ENCODE measurements at places on chromosomes 3 and 15. TPM values are rescaled to one million over a fixed set of nuclear protein-coding genes. Genes with fewer than 3 reads are reported as not detected.

DNA sequence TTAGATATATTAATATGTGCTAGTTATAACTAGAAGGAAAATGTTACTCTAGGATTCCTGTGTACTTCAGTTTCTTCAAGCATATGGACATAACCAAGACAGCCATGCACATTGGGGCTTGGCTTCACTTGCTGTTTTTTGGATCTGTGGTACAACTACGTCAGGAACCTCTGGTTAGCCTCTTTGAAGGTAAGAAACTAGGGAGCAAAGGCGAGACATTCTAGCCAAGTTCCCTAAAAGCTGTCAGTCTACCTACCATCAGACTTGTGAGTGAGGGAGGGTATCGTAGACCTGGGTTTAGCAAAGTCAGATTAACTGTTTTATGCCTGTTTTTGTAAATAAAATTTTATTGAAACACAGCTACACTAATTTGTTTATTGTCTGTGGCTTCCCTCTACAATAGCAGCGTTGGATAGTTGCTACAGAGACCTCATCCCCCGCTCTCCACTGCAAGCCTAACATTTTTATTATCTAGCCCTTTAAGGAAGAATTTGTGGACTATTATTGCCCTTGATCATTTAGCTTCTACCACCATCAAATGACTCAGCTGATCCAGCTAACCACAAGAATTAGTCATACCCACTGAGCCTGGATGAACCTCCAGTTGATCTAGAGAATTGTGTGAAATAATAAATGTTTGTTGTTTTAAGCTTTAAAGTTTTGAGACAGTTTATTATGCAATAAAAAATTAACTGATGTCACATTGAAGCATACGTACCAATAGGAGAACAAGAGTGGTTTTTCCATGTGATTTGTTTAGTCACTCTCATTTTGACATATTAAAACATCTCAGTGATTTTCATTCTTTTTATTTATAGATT is 58.1 kb downstream of the RSRC1 start:
- no peak overlapping the region for H3K27ac ChIP-seq
- no peak for DNase-seq
- H3K4me1 ChIP-seq, result no peaks in the 10 kb centered on the region
- no peaks in the 10 kb centered on the region for H3K27me3 ChIP-seq

GRCh38 chr3:7707187-7707586 is 794.4 kb upstream of the LMCD1 start:
- no peaks in the 10 kb centered on the region for H3K36me3 ChIP-seq
- no peaks in the 10 kb centered on the region for H3K4me1 ChIP-seq
- no peak overlapping the region for H3K4me3 ChIP-seq
- H3K27ac ChIP-seq, result no peak overlapping the region
- no peaks in the 10 kb centered on the region for H3K27me3 ChIP-seq

DNA sequence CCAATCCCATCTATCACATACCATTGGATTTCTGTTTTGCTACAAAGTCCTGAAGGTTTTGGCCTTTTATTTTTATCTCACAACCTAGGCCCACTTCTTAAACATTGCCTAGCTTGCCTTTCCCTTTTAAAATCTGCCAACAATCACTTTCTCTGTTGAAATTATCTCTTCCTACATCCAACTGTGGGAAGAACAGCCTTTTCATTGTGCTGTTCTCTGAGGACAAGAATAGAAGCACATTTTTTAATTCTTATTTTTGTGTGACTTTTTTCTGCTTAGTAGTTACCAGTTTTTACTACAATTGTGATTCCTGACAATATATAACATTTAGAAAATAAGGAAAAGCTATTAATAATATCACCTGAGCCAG is 159.2 kb downstream of the CNTN6 start:
- H3K4me3 ChIP-seq, result no peak overlapping the region
- H3K27ac ChIP-seq, result no peak overlapping the region
- no peaks in the 10 kb centered on the region for H3K27me3 ChIP-seq
- H3K36me3 ChIP-seq, result no peaks in the 10 kb centered on the region
- no peak for DNase-seq

- H3K4me1 ChIP-seq, result no peaks in the 10 kb centered on the region
- no peak overlapping the region for H3K27ac ChIP-seq
- DNase-seq, result no peak
- no peak overlapping the region for H3K4me3 ChIP-seq
- H3K27me3 ChIP-seq, result no peaks in the 10 kb centered on the region
- H3K36me3 ChIP-seq, result no peaks in the 10 kb centered on the region
Measured at GRCh38 chr3:4928277-4928789, 50.9 kb upstream of the BHLHE40 start.

DNA sequence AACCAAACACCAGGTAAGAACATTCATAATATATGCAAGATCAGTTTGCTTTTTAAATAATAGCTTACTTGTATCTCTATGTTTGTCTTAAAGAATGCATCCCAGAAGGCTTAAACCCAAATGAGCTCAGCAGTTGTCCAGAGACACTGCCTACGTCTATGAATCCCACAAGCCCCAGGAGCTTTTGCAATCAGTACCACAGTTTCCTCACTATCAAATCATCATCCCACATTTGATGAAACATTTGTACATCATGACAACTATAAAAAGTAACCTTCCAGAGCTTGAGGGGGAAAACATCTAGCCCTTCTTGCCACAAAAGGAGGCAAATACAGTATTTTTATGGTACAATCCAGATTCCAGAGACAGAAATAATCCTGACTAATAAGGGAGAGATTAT is 63.7 kb downstream of the ATP8B4 start:
- H3K36me3 ChIP-seq, result no peaks in the 10 kb centered on the region
- H3K27me3 ChIP-seq, result no peaks in the 10 kb centered on the region
- no peak overlapping the region for H3K27ac ChIP-seq
- H3K4me3 ChIP-seq, result no peak overlapping the region

- DNase-seq, result no peak
- H3K27me3 ChIP-seq, result no peaks in the 10 kb centered on the region
- H3K36me3 ChIP-seq, result no peaks in the 10 kb centered on the region
- peak overlapping the region; percentile 36 for H3K27ac ChIP-seq
- no peak overlapping the region for H3K4me3 ChIP-seq
- peaks cover 2% of the 10 kb centered on the region for H3K4me1 ChIP-seq
Measured at GRCh38 chr3:52893723-52894122, 3.6 kb downstream of the STIMATE start.

- H3K4me1 ChIP-seq, result no peaks in the 10 kb centered on the region
- DNase-seq, result peak; percentile 94
- no peaks in the 10 kb centered on the region for H3K27me3 ChIP-seq
- peak overlapping the region; percentile 53 for H3K4me3 ChIP-seq
- no peaks in the 10 kb centered on the region for H3K36me3 ChIP-seq
- H3K27ac ChIP-seq, result peak overlapping the region; percentile 38
Measured at GRCh38 chr15:68256675-68257450, 20.7 kb upstream of the FEM1B start.

GRCh38 chr15:100760357-100760903 is 119.2 kb upstream of the ALDH1A3 start:
- H3K4me3 ChIP-seq, result no peak overlapping the region
- H3K4me1 ChIP-seq, result no peaks in the 10 kb centered on the region
- H3K36me3 ChIP-seq, result no peaks in the 10 kb centered on the region
- H3K27ac ChIP-seq, result no peak overlapping the region

DNA sequence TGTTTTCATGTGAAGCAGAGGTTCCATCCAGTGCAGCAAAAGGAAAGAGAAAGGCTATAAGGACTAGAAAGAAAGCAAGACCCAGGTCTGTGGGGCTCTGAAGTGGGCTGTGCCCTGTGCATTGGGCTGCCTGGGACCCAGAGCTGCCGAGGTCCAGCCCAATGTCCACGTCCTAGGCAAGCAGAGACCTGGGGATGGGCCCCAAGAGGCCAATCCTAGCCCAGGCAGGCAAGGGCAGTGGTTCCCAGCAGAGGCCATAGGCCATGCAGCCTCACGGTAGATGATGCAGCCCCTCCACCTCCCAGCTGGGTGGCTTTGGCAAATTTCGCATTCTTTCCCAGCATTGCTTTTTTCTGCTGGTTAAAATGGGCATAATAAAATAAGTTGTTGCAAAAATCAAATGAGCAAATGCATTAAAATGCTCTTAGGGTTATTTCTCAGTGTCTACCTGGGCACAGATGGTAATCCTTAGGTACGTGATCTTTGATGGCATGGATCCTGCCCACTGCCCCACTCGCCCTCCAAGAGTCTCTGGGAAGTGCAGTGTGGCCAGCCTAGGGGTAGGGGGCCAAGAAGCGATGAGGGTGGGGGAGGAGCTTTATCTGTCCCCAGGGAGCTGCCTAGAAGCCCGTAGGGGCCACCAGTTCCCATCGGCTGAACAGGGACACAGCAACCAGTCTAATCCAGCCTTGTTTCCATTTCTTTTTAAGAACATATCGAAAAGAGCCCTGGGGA is 22.3 kb upstream of the GP9 start:
- no peak overlapping the region for H3K4me3 ChIP-seq
- H3K27ac ChIP-seq, result no peak overlapping the region
- no peaks in the 10 kb centered on the region for H3K4me1 ChIP-seq
- no peaks in the 10 kb centered on the region for H3K27me3 ChIP-seq
- H3K36me3 ChIP-seq, result no peaks in the 10 kb centered on the region
- peak; percentile 40 for DNase-seq

DNA sequence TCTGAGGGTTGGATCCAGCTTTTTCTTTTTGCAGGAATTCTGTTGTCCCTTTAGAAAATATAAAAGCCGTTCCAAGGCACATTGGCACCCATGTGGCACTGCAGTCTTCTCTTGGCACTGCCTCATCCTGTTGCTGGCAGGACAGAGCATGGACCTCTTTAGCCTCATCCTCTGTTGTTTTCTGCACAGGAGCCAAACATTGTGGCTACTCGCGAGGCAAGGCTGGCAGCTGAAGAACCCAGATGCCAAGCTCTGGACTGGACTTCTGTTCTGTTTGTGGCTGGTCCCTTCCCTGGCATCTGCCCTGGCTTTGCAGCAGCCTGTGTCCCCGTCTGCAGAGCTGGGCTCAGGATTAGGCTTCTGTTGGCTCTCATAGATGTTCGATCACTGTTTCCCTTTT is 224.7 kb upstream of the TBC1D5 start:
- H3K27ac ChIP-seq, result no peak overlapping the region
- H3K36me3 ChIP-seq, result no peaks in the 10 kb centered on the region
- no peak overlapping the region for H3K4me3 ChIP-seq
- peaks cover 3% of the 10 kb centered on the region for H3K27me3 ChIP-seq
- no peak for DNase-seq

DNA sequence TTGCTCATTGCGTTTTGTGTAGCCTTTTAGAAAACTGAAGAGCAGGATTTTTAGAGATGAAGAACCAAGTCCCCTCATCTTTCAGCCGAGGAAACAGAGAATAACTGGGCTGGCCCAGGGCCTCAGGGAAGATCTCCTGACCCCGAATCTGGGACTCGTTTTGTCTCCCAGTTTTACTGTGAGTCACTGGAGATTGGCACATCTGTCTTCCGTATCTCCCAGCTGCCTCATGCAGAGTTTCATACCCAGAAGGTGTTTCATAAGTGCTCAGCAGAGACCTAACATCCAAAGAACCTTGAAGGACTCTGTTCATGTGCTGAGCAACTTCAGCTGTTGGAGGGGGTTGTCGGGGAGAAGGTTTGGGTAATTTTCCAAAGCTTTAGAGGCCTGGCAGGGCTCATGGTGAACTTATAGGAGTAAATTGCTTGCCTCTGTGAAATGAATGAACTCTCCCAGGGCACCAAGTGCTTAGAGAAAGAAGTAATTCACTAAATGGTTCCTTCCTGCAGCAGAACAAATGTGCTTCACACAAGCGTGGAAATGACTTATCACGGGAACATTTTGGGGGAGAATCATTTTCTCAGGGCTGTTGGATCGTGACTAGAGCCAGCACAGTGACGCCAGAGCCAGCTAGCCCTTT is 121.4 kb downstream of the FAM43A start:
- H3K27ac ChIP-seq, result no peak overlapping the region
- no peak for DNase-seq
- no peaks in the 10 kb centered on the region for H3K4me1 ChIP-seq
- H3K27me3 ChIP-seq, result no peaks in the 10 kb centered on the region

GRCh38 chr3:69882560-69882959 is 117.0 kb upstream of the SAMMSON start:
- H3K27me3 ChIP-seq, result no peaks in the 10 kb centered on the region
- DNase-seq, result no peak
- no peak overlapping the region for H3K27ac ChIP-seq
- H3K36me3 ChIP-seq, result peaks cover 2% of the 10 kb centered on the region
- no peaks in the 10 kb centered on the region for H3K4me1 ChIP-seq
- no peak overlapping the region for H3K4me3 ChIP-seq

DNA sequence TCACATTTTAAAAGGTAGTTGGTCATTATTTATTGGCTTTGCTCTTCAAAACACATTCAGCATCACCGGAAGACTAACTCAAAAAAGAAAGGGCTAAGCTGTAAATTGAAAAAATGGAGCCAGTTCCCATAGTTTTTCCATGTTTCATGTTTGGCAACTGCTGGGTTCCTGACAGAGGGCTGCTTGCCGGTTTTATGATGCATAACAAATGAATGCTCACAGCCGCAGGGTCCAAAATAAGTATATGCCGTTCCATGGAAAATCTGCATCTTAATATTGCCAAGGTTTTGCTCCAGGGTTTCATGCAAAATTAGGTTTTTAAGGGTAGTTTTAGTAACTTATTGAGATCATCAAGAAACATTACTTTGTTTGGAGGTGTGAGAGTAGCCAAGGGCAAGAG is 15.8 kb downstream of the SLC12A1 start:
- no peaks in the 10 kb centered on the region for H3K27me3 ChIP-seq
- H3K4me1 ChIP-seq, result peaks cover 32% of the 10 kb centered on the region
- DNase-seq, result no peak

DNA sequence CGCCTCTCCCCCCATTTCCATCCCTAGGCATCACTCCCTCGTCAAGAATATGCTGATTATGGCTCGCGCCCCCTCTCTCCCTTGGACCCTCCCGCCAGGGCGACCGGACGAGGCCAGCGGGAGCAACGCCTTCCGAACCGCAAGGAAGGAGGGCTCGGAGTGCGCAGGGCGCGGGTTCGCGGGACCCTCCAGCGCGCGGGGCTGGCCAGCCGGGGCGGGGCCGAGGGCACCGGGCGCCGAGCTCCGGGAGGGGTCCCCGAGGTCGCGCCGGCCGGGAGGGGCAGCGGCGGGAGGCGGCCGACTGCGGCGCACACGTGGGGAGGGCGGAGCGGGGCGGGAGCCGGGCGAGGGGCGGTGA is 483 bp downstream of the EHD4 start:
- H3K27ac ChIP-seq, result peak overlapping the region; percentile 68
- no peak for DNase-seq
- no peaks in the 10 kb centered on the region for H3K27me3 ChIP-seq
- peaks cover 7% of the 10 kb centered on the region for H3K4me1 ChIP-seq
- no peaks in the 10 kb centered on the region for H3K36me3 ChIP-seq
- peak overlapping the region; percentile 57 for H3K4me3 ChIP-seq

DNA sequence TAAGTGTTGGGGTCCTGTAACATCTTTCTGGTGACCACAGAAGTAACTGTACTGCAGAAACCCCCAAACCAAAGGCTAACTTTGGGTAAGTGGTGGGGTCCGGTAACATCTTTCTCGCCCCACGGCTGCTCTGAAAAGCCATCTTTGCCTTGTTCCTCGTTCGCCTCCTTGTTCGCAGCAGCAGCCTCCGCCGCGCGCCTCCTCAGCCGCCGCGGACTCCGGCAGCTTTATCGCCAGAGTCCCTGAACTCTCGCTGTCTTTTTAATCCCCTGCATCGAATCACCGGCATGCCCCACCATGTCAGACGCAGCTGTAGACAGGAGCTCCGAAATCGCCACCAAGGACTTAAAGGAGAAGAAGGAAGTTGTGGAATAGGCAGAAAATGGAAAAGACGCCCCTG is 316.8 kb downstream of the TUSC7 start:
- no peaks in the 10 kb centered on the region for H3K4me1 ChIP-seq
- no peak overlapping the region for H3K4me3 ChIP-seq
- no peaks in the 10 kb centered on the region for H3K27me3 ChIP-seq
- no peaks in the 10 kb centered on the region for H3K36me3 ChIP-seq
- no peak for DNase-seq

The C15orf62 gene
- polyA plus RNA-seq, result 0.97 TPM

The ROBO1 gene
- polyA plus RNA-seq, result 2.1 TPM

The ANKRD63 gene
- not detected for polyA plus RNA-seq

The DNAJC13 gene
- 12.0 TPM for polyA plus RNA-seq

The CEMIP gene
- under 0.01 TPM for polyA plus RNA-seq

The LYZL4 gene
- polyA plus RNA-seq, result not detected

The CP gene
- polyA plus RNA-seq, result 23.7 TPM

The MGA gene
- polyA plus RNA-seq, result 6.0 TPM

The EOMES gene
- polyA plus RNA-seq, result 1.2 TPM

The TRIM71 gene
- polyA plus RNA-seq, result not detected

The VPS18 gene
- polyA plus RNA-seq, result 10.3 TPM

All from aorta (tissue), 5 donors.